ENCODE measurements at places on chromosomes 7 and 10.

- DNase-seq = no peak
Observed at GRCh38 chr10:60869652-60870415, 74.2 kb downstream of the RHOBTB1 start.

DNA sequence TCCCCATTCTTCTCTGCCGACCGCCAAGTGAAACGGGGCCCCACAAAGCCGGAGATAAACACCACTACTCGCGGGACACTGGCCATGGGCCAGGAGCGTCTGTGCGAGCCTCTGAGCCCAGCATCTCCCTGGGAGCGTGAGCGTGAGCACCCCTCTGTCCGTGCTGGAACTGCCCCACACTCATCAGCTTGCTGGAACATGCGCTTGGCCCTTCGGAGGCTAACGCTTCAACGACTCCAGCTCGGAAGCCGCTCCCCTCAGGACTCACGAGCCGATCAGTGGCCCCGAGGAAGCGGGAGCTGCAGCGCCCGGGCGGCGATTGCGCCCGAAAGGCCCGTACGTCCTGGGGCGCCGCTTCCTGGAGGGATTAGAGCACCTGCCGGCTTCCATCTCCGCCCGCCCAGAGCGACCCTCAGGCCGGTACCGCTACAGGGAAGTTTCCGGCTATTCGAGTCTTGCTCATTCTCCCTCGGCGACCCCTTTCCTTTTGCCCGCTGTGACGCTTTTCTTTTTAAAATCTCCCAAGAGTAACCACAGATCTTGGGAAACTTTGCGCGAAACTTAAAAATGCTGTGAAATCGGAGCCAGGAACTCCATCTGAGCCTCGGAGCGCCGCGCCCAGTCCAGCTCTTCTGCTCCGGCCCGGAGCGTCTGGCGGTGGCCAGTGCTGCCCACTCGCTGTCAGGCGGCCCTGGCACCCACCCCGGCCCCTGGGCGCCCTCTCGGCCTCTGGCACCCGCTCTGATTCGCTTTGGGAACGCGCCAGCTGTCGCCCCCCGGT lies 1.0 kb downstream of the TLL2 start:
- peak; percentile 22 for DNase-seq

GRCh38 chr10:28947171-28947570 lies 269.9 kb downstream of the BAMBI start:
- DNase-seq = no peak

- no peak for DNase-seq
Observed at GRCh38 chr7:129886167-129886817, 66.5 kb downstream of the UBE2H start.

DNA sequence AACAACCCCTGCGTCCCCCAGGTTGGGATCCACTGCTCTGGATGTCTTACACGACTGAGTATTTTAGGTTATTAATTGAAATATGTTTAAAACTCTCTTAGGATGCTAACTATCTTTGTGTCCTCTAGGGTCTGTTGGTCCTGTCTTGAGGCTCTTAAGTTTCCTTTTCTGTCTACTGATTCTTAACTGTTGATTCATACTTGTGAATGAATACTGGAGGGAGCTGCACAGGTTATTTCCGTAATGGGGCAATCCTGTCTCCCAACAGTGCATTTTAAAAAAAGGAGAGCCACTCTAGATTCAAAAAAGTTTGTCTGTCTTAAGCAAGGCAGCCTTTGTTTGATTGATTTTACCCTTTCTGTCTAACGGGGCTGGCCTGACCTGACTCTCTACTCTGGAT lies 237.6 kb upstream of the POM121L12 start:
- DNase-seq = no peak

DNA sequence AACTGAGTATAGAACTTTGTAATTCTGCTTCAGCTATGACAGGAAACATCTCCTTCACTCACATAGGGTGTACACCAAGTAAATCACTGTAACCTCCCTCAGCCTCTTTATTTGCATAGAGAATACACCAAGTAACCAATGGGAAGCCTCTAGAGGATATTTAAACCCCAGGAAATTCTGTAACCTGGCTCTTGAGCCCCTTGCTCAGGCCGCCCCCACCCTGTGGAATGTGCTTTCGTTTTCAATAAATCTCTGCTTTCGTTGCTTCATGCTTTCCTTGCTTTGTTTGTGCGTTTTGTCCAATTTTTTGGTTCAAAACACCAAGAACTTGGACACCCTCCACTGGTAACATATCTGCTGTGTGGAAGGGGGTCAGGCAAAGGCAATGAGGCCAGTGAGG lies 60.2 kb downstream of the CLRN3 start:
- no peak for DNase-seq

DNA sequence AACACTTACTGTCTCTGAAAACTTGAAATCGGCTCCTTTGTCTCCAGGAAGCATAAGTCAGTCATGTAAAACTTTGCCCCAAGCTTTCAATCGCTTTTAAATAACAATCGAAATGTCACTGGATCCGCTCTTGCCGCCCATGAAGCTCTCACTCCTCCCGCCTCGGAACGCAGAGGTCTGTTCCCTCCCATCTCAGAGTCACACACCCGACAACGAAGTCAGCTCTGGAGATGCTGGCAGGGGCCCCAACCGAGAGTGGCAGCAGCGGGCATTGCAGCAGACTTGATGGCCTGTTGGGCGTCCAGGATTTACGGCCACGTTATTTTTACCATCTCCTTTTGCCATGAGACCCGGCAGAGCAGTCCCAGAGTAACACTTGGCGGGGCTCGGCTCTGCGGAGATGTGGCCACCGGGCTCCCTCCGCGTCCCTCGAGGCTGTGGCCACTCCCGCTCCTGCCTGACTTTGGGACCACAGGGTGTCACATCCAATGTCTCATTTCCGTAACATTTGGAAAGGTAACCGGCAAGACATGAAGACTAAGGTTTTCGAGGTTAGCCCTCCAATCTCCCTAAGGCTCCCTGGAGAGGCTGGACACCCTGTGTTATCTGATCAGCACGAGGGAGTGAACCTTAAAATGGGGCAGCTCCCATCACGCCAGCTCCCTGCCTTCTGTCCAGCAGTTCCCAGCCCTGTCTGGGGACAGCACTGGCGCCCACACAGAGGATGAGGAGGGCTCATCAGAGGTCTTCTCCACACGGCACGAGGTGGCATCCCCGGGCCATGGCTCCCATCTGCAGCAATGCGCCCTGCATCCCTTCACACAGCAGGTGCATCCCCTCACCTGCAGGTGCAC lies 62.8 kb upstream of the ADGRA1 start:
- no peak for DNase-seq

- peak; percentile 25 for DNase-seq
Observed at GRCh38 chr10:37856881-37857286, 526 bp downstream of the ZNF248 start.

DNA sequence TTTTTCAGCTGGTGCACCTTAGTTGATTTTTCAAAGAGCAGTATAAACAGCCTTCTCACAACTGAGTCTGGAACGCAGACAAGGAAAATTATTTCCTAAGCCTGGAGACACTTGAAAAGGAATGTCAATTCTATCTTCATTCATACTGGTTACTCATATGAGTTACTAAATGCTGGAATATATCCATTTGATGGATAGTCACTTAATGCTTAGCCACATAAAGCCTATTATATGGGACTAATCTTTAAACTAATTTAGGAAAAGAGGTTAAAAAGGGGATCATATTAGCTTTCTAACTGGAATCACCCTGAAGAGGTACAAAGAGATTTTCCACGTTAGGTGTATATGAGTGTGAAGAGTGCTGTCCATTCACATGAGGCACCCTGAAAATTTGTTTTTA lies 1.7 kb upstream of the HOXA4 start:
- no peak for DNase-seq

GRCh38 chr7:143126146-143126545 lies 5.7 kb upstream of the PIP start:
- no peak for DNase-seq

GRCh38 chr7:756928-757560 lies 30.0 kb upstream of the PRKAR1B start:
- no peak for DNase-seq

Measured in AG08395 (cell line).